ENCODE measurements at places on chromosomes 12 and 14. TPM values are rescaled to one million over a fixed set of nuclear protein-coding genes. Genes with fewer than 3 reads are reported as not detected.

Gene STXBP6
- polyA plus RNA-seq, result 6.8 TPM

Gene PMCH
- 0.97 TPM for polyA plus RNA-seq

Gene HSPB8
- 6.1 TPM for polyA plus RNA-seq

Gene CD69
- 3.7 TPM for polyA plus RNA-seq

Gene C3AR1
- 3.2 TPM for polyA plus RNA-seq

Gene PLXNC1
- polyA plus RNA-seq, result 5.7 TPM

Gene GDF3
- 0.70 TPM for polyA plus RNA-seq

Gene AEBP2
- polyA plus RNA-seq, result 60.7 TPM

Gene STON2
- polyA plus RNA-seq, result 33.3 TPM

Gene PRR4
- 4.4 TPM for polyA plus RNA-seq

Gene DNAI7
- 5.0 TPM for polyA plus RNA-seq

Gene HOXC10
- 57.0 TPM for polyA plus RNA-seq

Gene SOAT2
- polyA plus RNA-seq, result 1.2 TPM

Gene JPH4
- 10.7 TPM for polyA plus RNA-seq

Gene ZC2HC1C
- polyA plus RNA-seq, result 7.2 TPM

Gene PPM1A
- 62.7 TPM for polyA plus RNA-seq

Gene PROX2
- 2.7 TPM for polyA plus RNA-seq

Gene RDH11
- 96.0 TPM for polyA plus RNA-seq

All from left renal cortex interstitium (tissue), 4 donors.